ENCODE measurements at places on chromosomes 5 and 9.

GRCh38 chr5:132812123-132812765 lies 858 bp upstream of the SOWAHA start:
- DNase-seq, result no peak

- DNase-seq, result no peak
Measured at GRCh38 chr5:102130386-102130785, 165.7 kb downstream of the SLCO4C1 start.

- DNase-seq, result no peak
Measured at GRCh38 chr9:109478051-109478563, 20.0 kb downstream of the PTPN3 start.

DNA sequence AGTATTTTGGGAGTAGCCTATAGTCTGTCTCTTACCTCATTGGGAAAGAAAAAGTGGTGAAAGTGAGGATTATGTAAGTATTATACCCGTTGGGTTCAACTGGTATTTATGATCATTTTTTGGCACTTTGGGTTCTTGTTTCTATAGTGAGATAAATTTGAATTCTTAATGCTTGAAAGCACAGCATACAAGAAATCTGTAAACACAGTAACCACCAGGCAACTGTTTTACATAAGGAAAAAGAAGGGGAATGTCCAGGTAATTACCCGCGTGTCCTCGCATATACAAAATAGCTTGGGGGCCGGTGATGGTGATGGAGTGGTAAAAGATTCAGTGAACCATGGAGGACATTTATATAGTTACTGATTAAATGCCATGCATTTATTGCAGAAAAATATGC lies 60.5 kb downstream of the BASP1 start:
- DNase-seq, result no peak

DNA sequence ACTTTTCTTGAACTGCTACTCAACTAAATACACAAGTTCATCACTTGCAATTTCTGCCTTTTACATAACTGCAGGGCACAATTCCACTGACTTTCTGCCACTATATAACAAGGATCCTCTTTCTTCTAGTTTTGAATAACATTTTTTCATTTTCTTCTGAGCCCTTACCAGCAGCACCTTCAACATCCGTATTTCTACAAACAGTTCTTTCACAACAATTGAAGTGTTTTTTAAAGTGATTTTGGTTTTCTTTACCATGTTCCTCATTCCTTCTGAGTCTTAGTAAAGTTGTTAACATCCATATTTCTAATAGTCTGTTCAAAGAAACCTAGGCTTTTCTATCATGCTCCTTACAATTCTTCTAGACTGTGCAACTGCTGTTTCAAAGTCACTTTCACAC lies 127.2 kb upstream of the PITX1 start:
- no peak for DNase-seq

GRCh38 chr5:34534523-34535103 lies 121.5 kb upstream of the RAI14 start:
- DNase-seq, result no peak

GRCh38 chr9:532707-533106 lies 308.8 kb upstream of the DMRT1 start:
- DNase-seq, result no peak

DNA sequence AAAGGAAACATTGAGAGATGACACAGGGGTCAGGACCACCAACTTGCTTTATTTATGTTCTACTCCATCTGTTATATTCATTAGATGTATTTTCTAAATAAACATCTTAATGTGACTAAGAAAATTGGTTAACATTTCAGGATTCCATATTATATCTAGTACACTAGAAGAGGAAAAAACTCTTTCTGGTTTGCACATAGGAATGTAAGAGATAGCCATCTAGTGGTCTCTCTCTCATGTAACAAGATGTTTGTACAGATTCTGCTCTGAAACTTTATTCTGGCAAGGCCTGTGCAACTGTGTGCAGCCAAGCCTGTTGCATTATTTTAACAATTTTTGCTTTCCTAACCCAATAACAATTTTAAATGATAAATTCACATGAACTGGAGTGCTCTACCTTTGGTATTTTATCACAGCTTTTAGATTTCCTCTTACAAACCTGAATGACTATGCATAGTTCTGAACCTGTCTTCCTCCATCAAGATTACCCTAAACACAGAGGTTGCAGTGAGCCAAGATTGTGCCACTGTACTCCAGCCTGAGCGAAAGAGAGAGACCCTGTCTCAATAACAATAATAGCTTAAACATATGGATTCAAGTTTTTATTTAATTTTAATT lies 148.2 kb downstream of the GIN1 start:
- no peak for DNase-seq

DNA sequence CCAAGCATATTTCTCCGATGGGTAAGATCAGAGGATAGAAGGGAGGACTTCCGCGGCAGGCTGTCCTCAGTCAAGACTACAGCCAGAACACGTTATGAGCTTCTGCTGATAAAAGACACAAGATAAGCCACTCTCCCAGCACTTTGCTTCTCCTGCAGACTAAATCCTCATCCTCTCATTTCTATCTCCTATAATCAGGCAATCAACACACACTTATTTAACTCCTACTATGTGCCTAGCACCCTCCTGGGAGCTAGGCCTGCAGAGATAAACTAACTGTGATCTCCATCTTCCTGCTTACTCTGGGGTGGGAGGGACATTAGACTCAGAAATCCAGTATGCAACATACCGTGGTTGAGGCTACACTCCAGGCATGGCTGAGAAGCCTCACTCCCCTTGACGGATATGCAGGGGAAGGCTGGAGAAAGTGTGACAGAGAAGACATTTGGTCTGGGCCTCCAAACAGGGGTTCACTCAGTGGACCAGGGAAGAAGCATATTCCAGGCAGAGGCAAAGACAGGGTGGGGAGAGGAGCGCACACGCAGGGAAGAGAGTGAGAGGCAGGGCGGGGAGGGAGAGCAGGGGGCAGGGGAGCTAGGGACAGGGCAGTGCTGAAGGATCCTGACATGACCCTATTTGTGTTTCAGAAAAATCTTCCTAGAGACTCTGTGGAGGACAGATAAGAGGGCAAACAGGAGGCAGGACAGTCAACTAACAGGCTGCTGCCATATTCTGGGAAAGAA lies 274.1 kb downstream of the DENND1A start:
- no peak for DNase-seq

DNA sequence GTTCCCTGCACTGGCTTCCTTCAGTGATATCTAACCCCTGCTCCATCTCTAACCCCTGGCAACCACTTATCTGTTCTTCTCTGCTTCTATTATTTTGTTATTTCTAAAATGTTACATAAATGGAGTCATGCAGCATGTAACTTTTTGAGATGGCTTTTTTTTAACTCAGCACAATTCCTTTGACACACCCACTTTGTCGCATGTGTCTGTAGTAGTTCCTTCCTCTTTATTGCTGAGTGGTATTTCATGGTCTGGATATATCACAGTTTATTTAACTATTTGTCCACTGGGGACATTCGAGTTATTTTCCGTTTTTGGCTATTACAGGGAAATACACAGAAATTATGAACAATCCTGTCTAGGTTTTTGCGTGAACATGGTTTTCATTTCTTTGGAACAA lies 200.2 kb downstream of the TRIO start:
- DNase-seq, result no peak

GRCh38 chr5:69509212-69509611 lies 16.6 kb downstream of the OCLN start:
- no peak for DNase-seq

DNA sequence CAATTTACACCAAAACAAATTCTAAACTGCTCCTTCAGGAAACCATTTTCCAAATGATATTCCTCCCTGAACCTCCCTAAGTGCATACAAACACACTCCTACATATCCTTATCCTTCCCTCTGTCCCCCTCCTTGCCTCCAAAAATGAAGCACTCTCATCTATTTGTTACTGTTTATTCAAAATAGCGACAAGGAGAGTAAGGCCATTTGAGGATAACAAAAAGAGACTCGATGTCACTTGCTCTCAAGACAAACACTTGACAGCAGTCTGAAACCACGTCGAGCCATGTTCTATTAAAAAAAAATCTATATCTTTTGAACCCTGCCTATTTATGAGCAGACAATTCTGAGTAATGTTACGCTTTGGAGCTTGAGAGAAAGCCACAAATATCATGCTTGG lies 547.9 kb downstream of the DTWD2 start:
- no peak for DNase-seq

DNA sequence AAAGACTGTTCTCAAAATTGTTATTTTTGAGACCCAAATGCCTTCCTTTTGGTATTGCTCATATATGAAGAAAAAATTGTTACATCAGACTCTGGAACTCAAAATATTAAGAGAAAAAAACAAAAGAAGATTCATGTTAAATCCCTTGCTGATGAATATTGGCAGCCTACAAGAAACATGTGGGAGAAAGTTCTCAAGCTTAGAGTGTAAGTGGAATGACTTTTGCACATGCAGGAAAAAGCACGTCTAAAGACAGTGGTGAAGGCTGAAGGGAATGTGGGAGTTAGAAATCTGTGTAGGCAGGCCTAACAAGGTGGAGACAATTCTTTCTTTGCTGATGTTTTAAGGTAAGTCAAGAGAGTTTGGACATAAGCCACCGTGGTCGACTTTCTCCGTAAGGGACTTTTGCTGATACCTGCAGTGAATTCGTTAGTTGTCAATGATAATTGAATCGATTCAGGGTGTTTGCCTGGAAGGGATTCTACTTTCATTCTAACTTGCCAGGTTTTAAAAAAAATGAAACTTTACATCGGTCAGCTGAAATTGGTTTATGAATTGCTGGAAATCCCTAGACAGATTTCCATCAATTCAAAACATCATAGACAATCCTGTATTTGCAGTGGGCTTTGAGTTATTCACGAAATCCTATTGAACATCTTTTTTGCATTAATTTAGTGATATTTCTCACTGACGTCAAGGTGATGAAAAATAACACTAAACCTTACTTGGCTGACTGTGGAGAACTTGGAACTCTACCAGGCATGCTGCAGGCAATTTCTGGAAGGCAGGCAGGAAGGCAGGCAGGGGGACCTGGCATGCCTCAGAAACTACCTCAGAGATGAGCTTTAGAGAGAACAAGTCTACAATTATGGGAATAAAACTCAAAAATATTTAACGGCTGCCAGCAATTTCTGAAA lies 359.1 kb upstream of the ADAMTSL1 start:
- no peak for DNase-seq

DNA sequence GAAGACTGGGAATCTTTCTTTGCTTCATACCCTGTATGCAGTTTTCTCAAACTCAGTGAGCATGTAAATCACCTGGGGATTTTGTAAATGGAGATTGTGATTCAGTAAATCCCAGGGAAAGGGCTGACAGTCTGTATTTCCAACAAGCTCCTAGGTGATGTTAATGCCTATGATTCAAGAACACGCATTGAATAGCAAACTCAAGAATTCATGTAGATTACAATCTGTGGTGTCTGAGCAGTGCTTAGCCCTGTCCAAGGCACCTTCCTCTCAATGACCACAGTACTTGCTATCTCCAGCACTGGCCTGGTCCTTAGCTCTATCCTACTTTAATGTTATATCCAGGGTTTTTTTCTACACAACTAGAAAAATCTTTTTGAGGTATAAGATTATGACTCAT lies 721.4 kb upstream of the MEF2C start:
- no peak for DNase-seq

- no peak for DNase-seq
Measured at GRCh38 chr9:88198341-88198807, 60.1 kb upstream of the SPATA31C2 start.

DNA sequence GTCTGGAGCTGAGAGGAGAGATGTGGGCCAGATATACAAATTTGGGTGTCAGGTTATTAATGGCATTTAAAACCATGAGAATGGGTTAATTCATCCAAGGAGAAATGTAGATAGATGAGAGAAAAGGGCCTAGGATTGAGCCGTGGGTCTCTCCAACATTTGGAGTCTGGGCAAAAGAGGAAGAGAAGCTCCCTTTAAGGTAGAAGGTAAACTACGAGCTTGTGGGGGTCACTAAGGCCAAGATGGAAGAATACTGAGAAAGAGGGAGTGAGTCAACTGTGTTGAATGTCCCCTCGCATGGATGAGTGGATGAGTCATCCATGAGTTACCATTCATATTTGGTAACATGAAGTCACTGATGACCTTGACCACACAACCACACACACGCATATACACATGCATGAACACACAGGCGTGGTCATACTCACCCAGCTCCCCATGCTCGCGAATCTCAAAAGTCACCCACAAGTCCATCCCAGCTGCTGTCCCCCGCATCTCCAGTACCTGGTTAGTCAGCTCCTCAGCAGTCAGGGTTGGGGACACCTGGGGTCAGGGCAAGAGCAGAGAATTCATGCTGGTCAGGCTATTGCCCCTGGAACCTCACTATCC lies 6.8 kb upstream of the FCHSD1 start:
- no peak for DNase-seq

DNA sequence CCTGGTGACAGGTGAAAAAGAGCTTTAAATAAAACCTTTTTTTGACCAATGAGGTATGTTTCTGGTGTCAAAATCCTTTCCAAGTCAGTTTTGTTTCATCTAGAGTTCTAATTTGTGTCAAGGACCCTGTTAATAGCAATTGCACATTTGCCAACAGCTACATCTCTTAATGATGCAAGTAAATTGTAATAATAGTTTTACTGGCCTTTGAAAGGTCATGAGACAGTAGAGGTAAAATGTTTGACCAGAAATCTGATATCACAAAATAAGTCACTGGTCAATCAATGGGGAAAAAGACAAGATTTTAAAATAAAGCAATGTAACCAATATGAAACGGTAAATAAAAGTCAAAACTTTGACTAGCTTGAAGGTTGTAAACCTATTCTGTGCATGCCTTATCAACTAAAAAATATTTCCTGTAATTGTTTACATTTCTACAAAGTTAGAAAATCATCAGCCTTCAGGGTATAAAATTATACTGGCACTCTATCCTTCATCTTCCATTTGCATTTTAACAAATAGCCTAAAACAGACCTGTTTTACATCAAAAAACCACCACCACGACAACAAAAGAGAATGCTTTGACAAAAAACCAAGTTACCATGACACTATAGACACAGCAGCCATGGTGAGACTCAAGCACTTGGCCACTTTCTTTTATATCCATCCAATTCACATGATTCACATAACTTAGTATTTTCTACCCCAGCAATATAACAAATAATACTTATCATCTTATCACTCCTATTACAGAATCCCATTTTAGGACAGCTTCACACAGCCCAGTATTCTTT lies 3.0 kb downstream of the NADK2 start:
- DNase-seq, result no peak

DNA sequence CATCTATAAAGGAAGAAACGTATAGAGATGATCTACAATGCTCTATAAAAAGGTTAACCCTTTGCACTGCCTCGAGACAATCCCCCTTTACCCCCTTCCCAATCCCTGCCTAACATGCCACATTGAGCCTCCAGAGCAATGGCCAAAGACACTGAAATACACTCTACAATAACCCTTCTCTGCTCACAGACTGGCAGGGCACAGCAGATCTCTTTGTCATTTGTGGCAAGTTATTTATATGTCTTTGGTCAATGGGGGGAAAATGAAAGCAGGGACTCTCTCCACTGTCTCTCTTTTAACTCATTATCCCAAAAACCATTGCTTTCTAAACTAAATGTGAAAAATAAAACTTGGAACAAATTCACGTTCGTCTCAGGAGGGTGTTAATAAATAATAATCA lies 51.7 kb downstream of the PTCH1 start:
- DNase-seq, result no peak

- no peak for DNase-seq
Measured at GRCh38 chr5:2163940-2164490, 281.3 kb upstream of the IRX4 start.
